ENCODE measurements at places on chromosomes 5 and 9.

DNA sequence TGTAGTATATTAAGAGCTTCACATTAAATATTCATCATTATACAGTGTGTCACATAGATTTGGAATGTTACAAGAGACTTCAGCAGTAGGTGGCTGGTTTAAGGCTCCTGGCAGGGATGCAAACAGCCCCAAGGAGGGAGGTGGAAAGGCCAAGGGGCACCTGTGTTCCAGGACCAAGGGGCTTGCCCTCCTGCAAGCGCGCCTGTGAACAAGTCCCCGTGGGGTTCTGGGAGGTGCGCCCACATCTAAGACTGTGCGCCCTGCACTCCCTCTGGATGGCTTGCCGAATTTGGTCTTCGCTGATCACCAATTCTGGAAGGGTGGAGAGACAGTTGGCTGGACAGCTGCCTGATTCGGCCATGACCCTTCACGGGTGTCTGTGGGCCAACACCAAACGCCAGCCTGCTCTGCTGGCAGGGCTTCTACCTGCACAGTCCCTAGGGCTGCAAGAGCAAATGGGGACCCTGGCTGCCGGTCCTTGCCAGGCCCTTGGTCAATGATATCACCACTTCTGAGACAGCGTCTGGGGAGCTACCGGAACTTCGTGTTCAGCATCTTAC lies 12.1 kb upstream of the SLC25A51 start:
- no peak for DNase-seq

- no peak for DNase-seq
Measured at GRCh38 chr5:2143646-2144353, 261.1 kb upstream of the IRX4 start.

- DNase-seq: no peak
Measured at GRCh38 chr5:113293975-113294310, 140.8 kb downstream of the TSSK1B start.

- no peak for DNase-seq
Measured at GRCh38 chr5:159765760-159766517, 150.3 kb upstream of the ADRA1B start.

GRCh38 chr9:128390150-128390812 lies 19.1 kb downstream of the URM1 start:
- DNase-seq: no peak

DNA sequence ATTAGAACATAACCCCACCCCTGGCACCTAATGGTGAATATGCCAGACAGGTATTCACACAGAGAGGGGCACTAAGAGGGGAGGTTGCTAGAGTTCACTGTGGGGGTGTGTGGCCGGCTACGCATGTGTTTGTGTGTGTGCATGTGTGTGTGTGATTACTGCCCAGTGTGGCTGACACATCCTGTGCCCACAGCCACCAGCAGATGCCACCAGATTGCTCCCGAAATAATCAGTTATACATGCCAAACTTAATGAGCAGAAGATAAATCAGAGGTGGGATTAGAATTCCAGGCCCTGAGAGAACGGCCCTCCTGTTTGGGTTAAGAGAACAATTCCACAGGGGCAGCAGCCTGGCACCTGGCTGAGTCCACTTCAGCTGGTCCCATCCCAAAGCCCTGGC lies 91.8 kb upstream of the TBCA start:
- no peak for DNase-seq

GRCh38 chr9:700365-701282 lies 140.9 kb upstream of the DMRT1 start:
- DNase-seq: no peak

- no peak for DNase-seq
Measured at GRCh38 chr9:79616013-79616412, 44.2 kb downstream of the TLE4 start.

GRCh38 chr9:13027879-13028278 lies 251.6 kb downstream of the MPDZ start:
- no peak for DNase-seq

- no peak for DNase-seq
Measured at GRCh38 chr9:21095561-21095960, 17.8 kb upstream of the IFNB1 start.

- peak; percentile 76 for DNase-seq
Measured at GRCh38 chr9:116365056-116365471, 211.5 kb downstream of the PAPPA start.

GRCh38 chr9:135522137-135522877 lies 1.1 kb downstream of the LCN1 start:
- DNase-seq: no peak

DNA sequence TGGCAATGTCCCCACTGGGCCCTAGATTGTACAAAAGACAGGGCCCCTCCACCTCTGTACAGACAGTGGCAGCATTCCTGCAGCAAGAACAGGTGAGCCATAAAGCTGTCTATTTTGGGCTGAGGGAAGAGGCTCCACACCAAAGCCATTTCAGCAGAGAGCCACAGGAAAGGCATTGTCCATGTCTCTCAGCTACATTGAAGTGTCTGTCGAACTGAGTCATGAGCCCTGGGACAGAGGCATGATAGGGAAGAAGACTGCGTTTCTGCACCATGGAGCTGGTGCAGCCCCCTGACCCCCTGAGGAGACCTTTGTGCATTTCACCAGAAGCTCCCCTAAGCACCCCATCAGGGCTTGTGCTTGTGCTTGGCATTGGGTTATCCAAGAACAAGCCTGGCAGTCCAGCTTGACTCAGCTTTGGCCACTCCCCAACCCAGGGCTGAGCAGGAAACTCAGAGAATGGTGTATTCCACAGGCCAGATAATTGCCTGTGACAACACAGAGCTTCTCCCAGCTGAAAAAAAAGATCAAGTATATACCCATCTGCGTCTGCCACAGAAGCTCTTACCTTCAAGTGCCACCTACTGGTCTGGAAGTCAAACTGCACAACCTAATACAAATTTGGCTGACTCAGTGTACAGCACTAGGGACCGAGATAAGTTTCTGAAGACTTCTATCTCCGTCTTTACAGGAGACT lies 5.9 kb upstream of the FRMD3 start:
- peak; percentile 78 for DNase-seq

DNA sequence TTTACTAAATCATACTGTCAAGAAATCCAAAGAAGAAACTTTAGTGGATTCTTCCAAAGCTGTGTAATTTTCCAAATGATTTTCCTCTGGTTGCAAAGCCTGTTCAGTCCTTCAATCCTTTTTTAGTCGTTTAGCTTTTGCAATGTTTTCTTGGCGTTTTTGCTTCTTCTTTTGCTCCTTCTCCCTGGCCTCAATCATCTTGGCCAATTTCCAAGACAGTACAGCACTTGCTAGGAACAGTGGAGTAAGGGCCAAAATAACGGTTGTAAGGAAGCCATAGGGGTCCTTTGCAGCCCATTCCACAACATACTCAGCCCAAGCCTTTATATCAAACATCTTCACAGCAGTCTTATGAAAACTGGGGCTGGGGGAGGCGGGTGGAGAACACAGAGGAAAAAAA lies 2.4 kb downstream of the SMIM15 start:
- no peak for DNase-seq

GRCh38 chr9:124038790-124039633 lies 27.4 kb downstream of the LHX2 start:
- DNase-seq: no peak

DNA sequence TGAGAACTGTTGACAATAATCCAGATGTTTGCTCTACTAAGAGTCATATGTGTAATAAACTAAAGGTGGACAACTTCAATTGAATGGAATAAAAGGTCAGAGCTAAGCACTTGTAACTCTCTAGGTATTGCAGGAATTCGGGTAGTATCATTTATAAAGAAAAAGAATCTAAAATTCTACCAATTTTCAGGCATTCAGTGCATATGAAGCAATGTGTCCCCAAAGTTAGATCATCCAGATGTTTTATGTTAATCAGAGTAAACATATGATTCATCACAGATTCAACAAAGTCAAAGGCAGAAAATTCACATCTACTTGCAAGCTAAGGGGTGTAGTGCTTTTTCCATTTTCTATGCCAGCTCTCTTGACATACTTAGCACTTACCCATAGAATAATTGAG lies 477.1 kb downstream of the PDE4D start:
- DNase-seq: no peak
